ENCODE measurements at places on chromosomes 2 and 18. TPM values are rescaled to one million over a fixed set of nuclear protein-coding genes. Genes with fewer than 3 reads are reported as not detected.

The SLC16A14 gene
- 4.8 TPM for polyA plus RNA-seq

The CYS1 gene
- polyA plus RNA-seq, result 0.46 TPM

The SKOR2 gene
- not detected for polyA plus RNA-seq

The NFU1 gene
- 61.3 TPM for polyA plus RNA-seq

The DSG2 gene
- 92.4 TPM for polyA plus RNA-seq

The MAP3K19 gene
- polyA plus RNA-seq, result not detected

The MYO5B gene
- polyA plus RNA-seq, result 52.6 TPM

The XDH gene
- 9.0 TPM for polyA plus RNA-seq

The FBXO48 gene
- 1.2 TPM for polyA plus RNA-seq

The FKBP7 gene
- 1.2 TPM for polyA plus RNA-seq

The HJURP gene
- polyA plus RNA-seq, result 9.0 TPM

The ENOSF1 gene
- 43.6 TPM for polyA plus RNA-seq

The UPP2 gene
- not detected for polyA plus RNA-seq

The FEV gene
- 0.77 TPM for polyA plus RNA-seq

The EMX1 gene
- 0.60 TPM for polyA plus RNA-seq

The NEU2 gene
- not detected for polyA plus RNA-seq

The PDCD1 gene
- not detected for polyA plus RNA-seq

The SATB2 gene
- polyA plus RNA-seq, result 34.2 TPM

The HAAO gene
- 12.6 TPM for polyA plus RNA-seq

The CAVIN2 gene
- 15.6 TPM for polyA plus RNA-seq

Measured in sigmoid colon (tissue), 7 donors.